ENCODE measurements at places on chromosomes 3 and 15.

GRCh38 chr15:29774900-29775299 is 47.4 kb downstream of the TJP1 start:
- no peak for DNase-seq

DNA sequence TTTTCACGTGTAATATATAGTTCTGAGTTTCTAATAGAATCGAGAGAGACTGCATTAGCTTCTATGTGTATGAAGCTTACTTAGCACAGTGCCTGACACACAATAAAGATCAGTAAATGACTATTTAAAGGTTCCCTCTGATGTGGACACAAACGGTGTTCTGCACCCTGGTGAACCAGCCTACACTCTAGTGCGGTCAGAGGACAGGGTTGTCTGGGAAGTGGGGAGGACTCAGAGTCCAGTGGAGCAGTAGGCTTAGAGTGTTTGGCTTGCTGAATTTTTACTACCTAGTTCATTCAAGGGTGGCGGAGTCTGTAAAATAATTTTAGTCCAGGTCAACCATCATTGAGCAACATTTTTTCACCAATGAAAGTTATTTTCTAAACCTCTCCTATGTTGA is 77.8 kb downstream of the DIPK2A start:
- no peak for DNase-seq

GRCh38 chr15:31440754-31441311 is 114.2 kb downstream of the KLF13 start:
- DNase-seq = no peak

GRCh38 chr15:71596672-71597071 is 213.7 kb upstream of the NR2E3 start:
- no peak for DNase-seq

GRCh38 chr3:60752809-60753208 is 498.4 kb downstream of the FHIT start:
- DNase-seq = no peak

- no peak for DNase-seq
These were observed 13.4 kb downstream of the APOD start for GRCh38 chr3:195570344-195570743.

- no peak for DNase-seq
These were observed 18.6 kb downstream of the CCR9 start for GRCh38 chr3:45904931-45905330.

GRCh38 chr3:112734736-112735350 is 93.9 kb upstream of the CCDC80 start:
- peak; percentile 32 for DNase-seq

Data from right lung (tissue), 10 donors.